Cortex of kidney (tissue), 1 donor: ENCODE measurements at places on chromosomes 5 and 9.

DNA sequence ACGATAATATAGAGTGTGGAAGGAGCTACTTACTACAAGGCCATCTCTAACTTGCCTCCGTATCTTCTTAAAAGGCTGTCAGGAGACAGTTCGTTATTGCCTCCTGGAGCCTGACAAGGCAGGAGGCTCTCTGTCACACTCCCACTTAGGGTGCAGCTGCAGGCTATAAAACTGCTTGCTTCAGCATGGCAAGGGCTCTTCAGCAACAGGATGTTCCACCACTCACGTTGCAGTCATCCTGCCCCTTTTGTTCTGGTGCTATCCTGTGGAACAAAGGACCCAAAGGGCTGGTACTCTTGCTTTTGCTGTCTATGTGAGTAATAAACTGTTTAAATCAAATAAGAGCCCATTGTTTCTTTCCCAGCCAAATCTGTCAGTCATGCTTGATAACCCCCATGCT lies 508.9 kb downstream of the NTRK2 start:
- no peak for DNase-seq

GRCh38 chr9:118961857-118962256 lies 407.4 kb downstream of the BRINP1 start:
- no peak for DNase-seq

GRCh38 chr5:179051784-179052183 lies 8.4 kb upstream of the ZNF354C start:
- DNase-seq: no peak

- no peak for DNase-seq
These were observed 50.3 kb downstream of the SNCAIP start for GRCh38 chr5:122362361-122362760.

DNA sequence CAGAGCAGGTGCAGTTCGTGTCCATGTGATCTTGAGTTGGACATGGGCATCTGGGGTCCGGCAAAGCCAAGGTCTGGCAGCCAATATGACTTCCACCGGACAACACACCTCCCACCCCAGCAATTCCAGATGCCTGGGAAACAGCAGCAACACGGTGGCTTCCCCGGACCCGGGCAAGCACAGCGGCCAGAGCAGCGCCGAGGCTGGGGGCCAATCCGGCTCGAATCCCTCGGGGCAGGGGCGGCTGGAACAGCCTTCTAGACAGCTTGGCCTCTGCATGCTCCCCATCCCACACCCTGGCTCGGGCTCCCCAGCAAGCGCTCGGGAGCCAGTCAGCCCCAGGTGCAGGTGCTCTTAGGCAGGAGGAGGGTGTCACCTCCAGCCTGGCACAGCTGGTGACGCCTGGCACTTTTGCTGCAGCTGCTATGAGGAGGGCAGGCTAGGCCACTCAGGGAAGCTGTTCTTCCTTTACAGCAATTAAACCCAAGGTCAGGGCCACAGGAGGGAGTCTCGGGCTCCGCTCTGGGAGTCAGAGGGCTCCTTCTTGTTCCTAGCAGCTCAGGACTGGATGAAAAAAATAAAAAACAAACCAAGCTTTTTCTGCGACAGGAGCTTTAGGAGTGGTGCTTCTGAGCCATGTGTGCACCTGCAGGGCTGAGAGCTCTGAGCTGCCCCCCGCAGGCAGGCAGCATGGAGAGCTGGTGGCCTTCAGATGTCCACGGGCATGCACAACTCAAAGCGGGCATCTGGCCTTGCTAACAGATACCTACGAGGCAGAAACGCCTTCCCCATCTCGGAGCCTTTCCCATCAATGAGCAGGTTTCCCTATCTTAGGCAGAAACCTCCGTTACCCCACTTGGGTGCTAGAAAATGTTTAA lies 28.2 kb downstream of the DBH start:
- no peak for DNase-seq

- DNase-seq: no peak
These were observed 295.9 kb upstream of the ZNF608 start for GRCh38 chr5:125042261-125042890.

- no peak for DNase-seq
These were observed 108.9 kb upstream of the LHFPL2 start for GRCh38 chr5:78757269-78758053.

DNA sequence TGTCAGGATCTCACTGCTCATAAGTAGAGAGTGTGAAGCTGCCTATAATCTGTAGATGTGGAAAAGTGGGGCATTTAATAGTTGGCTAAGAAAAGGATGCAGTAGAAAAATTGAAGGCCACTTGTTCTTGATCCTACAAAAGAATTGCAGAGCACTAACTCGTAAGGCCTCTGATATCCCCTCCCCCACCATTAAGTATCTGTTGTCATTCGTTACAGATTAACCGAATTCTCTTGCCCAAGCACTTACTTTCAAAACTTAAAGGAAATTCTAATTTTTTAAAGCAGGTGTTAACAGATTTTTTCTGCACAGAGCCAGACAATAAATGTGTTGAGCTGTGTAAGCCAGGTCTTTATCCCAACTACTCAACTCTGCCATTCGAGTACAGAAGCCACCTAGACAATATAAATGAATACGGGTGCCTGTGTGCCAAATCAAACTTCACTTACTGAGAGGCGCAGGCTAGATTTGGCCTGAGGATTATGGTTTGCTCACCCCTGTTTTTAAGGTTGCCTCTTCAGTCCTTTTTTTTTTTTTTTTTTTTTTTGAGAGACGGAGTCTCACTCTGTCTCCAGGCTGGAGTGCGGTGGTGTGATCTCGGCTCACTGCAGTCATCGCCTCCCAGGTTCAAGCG lies 234.8 kb downstream of the RFK start:
- DNase-seq: no peak

- DNase-seq: no peak
These were observed 9.3 kb upstream of the NR3C1 start for GRCh38 chr5:143412661-143413342.

GRCh38 chr5:31251032-31251431 lies 57.5 kb downstream of the CDH6 start:
- no peak for DNase-seq

- no peak for DNase-seq
These were observed 98.0 kb downstream of the MACIR start for GRCh38 chr5:103356350-103357091.

- no peak for DNase-seq
These were observed 2.8 kb upstream of the ADAMTS12 start for GRCh38 chr5:33894566-33894965.

DNA sequence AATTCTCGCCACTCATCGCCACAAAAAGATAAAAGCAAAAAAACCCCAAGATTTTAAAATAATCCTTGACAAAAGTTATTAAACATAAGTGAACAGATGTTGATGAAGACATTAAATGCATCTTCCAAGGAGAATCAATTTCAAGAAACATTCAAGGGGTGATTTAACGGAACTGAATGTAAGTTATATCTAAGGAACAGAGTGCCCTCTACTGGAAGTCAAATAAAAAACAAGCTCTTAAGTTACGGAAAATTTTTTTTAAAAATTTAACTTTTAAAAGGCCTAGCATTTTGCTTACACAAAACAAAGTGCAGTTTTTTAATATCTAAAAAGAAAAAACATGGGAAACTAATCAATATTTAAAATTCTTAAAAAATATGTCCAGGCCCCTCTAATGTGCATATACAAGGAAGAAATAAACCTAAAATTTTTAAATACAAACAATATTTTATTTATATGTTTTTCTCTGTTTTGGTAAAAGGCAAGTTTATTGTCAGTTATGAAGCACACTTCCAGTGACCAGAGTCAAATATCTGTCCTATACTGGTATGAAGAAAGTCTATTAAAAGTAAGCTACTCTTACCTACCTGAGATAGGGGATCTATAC lies 28.0 kb downstream of the TEX10 start:
- no peak for DNase-seq

DNA sequence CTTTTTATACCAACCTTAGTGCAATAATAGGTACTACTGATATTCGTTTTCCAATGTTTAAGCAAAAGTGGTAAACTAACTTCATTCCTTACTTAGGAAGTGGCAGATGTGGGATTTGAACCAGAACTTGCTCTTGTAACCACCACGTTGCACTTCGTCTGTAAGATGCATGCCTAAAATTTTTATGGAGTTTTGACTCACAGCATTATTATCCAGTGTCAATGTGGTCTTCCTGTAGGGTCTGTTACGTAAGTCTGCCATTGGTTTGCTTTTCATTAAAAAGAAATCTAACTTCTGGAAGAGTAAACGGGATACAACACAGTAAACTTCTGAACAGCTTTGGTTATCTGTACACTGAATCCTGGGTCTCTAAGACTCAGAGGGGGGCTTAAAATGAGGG lies 521.0 kb upstream of the WWC1 start:
- DNase-seq: no peak

GRCh38 chr9:137067860-137068538 lies 2.4 kb downstream of the SAPCD2 start:
- DNase-seq: no peak

- no peak for DNase-seq
These were observed 55.4 kb downstream of the BRINP1 start for GRCh38 chr9:119313846-119314245.

- no peak for DNase-seq
These were observed 23.7 kb downstream of the SMIM32 start for GRCh38 chr5:136169218-136169617.

GRCh38 chr9:126166866-126167265 lies 159.8 kb upstream of the MVB12B start:
- no peak for DNase-seq

- DNase-seq: no peak
These were observed 419.4 kb upstream of the PTGER4 start for GRCh38 chr5:40260361-40260760.

DNA sequence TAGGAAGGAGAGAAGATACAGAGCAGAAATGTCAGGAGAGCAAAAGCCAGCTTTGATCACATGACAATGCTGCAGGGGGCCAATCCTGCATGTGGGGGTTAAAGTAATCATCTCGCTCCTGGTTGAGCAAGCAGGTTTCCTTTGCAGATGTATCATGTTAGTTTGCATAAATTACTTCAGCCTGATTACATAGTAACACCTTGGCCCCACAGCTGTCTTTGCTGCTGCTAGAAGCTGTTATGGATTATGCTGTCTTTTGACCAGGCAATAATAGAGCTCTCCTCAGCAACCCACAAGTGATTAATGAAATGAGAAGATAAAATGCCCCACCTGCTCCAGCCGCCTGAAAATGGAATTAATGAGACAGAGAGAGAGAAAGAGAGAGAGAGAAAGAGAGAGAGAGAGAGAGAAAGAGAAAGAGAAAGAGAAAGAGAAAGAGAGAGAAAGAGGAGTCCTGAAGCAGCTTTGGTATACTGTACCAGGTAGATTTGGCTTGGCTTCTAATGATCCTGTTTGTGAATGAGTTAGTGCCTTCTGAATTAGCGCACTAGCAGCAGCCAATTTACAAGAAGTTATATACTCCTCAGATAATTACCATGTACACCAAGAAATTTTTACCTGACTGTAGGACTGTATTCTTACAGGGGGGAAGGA lies 174.3 kb upstream of the RORB start:
- DNase-seq: no peak

DNA sequence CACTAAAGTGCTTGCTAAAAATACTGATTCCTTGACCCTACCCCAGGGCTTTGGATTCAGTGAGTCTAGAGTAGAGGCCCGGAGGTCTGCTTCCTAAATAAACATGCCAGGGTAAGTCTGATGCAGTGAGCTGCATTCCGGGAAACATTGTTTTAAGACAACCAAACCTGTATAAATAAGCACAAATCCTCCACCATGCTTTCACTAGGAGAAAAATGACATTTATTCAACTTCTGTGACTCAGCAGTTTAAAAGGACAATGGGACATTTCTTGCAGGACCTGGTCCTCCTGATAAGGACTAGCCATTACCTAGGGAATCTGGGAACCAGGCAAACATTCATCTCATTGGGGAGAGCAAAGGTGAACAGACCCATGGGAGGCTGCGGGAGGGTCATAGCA lies 335.3 kb downstream of the MLLT3 start:
- DNase-seq: no peak

DNA sequence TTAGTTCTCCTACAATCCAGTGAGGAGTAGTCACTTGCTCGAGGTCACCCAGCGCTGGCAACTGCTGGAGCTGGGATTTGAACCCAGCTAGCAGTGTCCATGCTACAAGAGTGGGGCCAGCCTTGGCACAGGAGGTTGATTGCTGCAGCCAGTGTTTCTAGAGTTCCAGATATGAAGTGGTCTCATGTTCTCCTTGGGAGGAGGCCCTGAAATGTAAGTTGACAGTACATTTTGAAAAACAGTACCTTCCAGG lies 802 bp downstream of the CCDC107 start:
- DNase-seq: no peak

- no peak for DNase-seq
These were observed 213.8 kb downstream of the FAM114A2 start for GRCh38 chr5:153824909-153825308.

DNA sequence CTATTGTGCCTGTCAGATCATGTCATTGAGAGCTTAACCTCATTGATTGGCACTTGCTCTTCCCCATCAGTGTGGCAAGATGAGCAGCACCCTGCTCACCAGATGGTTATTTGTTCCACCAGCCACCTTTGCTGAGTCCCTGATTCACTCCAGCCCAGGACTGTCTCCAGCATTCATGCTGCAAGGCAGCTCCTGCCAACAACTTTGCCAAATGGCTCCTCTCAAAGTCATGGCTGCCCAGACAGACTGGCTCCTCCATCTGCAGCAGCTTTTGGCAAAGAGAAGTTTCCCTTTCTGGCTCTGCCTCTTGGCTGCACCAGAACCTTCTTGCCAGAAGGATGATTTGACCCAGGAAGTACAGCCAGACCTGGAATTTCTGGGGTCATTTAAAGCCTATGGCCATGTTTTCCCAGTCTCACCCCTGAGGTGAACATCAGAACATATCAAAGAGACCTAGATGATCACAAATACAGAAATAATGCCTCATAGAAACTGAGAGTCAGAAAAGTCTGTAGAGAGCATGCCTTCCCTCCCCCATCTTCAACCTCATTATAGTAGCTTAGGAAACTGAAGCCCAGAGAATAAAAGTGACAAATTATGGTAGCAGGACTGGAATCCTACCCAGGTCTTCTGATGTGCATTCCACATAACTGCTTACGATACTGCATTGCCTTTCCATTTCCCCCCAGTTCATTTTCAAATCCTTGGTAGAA lies 10.4 kb downstream of the PPP2R2B start:
- DNase-seq: no peak

DNA sequence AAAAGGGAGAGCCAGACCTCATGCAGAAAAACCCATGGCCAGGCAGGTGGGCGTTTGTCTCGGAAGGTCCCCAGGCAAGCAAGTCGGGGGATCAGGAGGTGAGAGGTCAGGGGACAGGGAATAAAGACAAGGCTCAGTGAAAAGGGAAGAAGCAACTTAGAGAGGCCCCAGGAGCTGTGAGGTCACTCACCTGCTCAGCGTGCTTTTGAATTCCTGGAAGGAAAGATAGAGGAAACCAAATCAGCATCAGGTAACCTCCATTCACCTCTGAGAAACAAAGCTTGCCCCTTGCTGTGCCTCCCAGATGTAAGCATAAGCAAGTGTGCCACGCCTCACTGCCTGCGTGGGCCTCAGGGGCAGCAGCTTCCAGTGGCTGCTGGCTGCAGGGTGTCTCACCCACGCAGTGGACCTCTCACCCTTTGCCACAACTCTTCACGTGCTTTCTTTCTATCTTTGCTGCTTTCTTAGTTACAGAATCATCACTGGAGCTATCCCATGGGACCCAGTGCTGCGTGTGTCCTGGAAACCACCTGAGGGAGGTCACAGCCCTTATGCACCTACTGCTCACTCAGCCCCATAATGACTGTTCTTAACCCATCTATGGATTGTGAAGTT lies 6.0 kb downstream of the TRIM7 start:
- no peak for DNase-seq
